ENCODE measurements at places on chromosomes 5 and 9.

- DNase-seq, result no peak
Measured at GRCh38 chr5:37966871-37967270, 127.0 kb upstream of the GDNF start.

- DNase-seq, result no peak
Measured at GRCh38 chr5:67998709-67999261, 216.8 kb upstream of the PIK3R1 start.

DNA sequence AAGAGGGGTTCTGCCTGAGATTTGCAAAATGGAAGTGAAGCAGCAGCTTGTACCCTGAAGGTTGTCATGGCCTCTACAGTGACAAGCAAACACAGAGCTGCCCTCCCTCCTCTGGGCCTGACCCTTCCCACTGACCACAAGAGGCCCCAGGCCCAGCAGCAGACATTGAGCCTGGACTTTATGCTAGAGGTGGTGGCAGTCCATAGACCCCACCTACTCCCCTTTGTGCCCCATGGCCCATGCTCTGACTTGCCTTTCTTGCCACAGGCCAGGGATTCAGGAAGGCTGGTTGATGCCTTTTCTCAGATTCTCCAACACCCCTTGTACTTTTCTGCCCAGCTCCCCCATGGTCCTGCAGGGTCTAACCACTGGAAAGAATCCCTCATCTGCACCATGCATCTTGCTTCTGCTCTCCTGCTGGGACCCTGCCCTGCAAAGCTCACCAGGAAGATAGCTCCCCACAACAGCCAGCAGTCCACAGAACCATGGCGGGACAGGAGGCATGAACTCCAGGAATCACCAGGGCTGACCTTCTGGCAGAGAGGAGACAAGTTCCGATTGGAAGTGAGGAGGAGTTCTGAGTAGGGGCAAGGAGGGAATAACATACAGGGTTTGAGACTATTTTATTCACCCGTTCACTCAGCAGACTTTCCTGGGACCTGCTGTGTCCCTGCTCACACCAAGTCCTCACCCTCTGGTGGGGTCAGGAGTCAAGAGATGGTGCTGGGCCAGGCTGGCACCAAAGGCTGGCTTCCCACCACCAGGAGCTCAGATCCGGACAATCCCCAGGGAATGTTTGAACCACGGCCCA is 263.8 kb downstream of the SYK start:
- DNase-seq, result no peak

GRCh38 chr5:165920655-165921054 is 2370.8 kb upstream of the WWC1 start:
- no peak for DNase-seq

GRCh38 chr9:124248960-124249359 is 8.8 kb upstream of the NEK6 start:
- DNase-seq, result no peak

DNA sequence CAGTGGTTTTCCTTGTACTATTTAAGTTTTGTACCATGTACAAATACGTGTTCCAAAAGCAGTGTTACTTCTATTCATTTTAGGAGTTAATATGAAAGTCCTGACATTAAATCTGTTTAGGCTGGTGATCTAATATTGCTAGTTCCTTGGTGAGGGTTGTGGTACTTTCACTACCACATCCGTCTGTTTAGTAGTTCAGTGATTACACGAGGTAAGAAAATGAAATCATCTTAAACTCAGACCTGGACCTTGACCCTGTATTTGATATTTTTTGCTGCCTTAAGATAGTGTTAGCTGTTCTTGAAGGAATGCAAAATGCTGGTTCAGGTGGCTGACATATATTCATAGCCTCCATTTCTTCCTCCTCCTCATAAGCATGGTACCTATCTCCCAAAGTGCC is 50.3 kb downstream of the MTAP start:
- peak; percentile 32 for DNase-seq

GRCh38 chr5:144230806-144231205 is 60.1 kb downstream of the KCTD16 start:
- DNase-seq, result no peak

- no peak for DNase-seq
Measured at GRCh38 chr5:42531611-42532010, 108.4 kb downstream of the GHR start.

- no peak for DNase-seq
Measured at GRCh38 chr9:138071731-138072130, 194.1 kb downstream of the CACNA1B start.

GRCh38 chr9:94979904-94980507 is 253.5 kb downstream of the AOPEP start:
- DNase-seq, result no peak

GRCh38 chr5:133763744-133764143 is 151.4 kb upstream of the FSTL4 start:
- DNase-seq, result no peak

DNA sequence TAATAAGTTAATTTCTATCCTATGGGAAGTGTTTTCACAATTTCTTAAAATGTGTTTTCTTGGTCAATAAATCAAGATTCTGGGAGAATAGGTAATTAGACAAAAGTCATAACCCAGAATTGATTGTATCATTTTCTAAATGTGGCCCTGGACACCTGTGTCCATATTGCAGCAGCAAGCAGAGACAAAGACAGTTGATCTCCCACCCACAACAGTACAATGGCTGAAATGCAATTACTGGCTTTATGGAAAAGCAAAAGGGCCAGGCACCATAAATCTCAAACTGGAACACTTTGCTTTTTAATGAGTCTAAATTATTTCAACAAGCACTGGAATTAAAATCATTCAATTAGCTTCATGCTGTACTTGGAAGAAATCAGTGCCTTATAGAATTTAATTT is 157.2 kb downstream of the ESM1 start:
- no peak for DNase-seq

DNA sequence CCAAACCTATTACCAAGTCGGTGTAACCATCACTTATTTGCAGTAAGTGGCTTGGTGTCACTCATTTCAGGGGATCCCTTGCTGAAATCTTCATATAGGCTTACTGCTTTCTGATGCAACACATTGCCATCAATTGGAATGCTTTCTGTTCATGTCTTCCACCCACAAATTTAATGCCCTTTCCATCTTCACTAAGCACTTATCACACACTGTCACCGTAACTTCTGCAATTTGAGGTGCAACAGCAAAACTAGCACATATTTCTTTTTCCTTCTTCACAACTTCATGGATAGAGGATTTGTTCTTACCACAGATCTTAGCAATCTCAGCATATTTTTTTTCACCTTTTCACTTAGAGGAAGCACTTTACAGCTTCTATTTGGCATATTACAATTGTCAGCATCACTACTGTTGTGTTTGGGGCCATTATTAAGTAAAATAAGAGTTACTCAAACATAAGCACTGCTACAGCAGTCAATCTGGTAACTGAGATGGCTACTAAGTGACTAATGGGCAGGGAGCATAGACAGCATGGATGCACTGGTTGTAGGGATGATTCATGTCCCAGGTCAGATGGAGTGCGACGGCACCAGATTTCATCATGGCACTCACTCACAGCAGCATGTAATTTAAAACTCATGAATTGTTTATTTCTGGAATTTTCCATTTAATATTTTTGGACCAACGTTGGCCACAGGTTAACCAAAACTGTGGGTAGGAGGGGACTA is 70.1 kb downstream of the PIP5K1B start:
- no peak for DNase-seq

- DNase-seq, result peak; percentile 10
Measured at GRCh38 chr9:19665146-19665863, 123.5 kb downstream of the SLC24A2 start.

GRCh38 chr5:1855075-1855474 is 27.6 kb downstream of the IRX4 start:
- no peak for DNase-seq

GRCh38 chr5:179771311-179771895 is 22.4 kb upstream of the LTC4S start:
- no peak for DNase-seq

GRCh38 chr5:9670371-9670770 is 40.2 kb upstream of the TAS2R1 start:
- DNase-seq, result no peak

- no peak for DNase-seq
Measured at GRCh38 chr5:68714810-68715209, 379.0 kb upstream of the SLC30A5 start.

- no peak for DNase-seq
Measured at GRCh38 chr5:173719731-173720082, 103.3 kb upstream of the BOD1 start.

- DNase-seq, result no peak
Measured at GRCh38 chr5:61267116-61267515, 64.9 kb upstream of the ZSWIM6 start.

- no peak for DNase-seq
Measured at GRCh38 chr9:134039386-134040175, 14.3 kb downstream of the BRD3OS start.

- no peak for DNase-seq
Measured at GRCh38 chr9:88748566-88749261, 213.7 kb downstream of the NXNL2 start.

DNA sequence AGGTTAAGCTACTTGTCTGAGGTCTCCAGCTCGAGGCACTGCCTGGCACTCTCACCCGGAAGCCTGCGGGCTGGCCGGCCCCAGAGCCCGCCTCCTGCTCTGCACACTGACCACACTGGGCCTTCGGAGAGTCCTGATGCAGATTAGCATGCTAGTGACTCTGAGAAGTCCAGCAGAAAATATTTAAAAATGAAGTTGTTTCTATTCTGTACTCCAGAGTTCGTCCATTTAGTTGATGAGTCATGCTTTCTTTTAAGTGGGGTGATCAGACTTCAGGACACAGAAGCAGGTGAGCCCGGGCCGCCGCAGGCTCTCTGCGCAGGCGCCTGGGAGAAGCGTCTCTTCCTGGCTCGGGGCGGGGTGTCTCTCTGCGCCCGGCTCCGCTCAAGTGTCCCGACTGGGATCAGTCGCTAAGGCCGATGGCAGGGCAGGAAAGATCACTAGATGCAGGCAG is 32.5 kb downstream of the FAM240B start:
- DNase-seq, result no peak

DNA sequence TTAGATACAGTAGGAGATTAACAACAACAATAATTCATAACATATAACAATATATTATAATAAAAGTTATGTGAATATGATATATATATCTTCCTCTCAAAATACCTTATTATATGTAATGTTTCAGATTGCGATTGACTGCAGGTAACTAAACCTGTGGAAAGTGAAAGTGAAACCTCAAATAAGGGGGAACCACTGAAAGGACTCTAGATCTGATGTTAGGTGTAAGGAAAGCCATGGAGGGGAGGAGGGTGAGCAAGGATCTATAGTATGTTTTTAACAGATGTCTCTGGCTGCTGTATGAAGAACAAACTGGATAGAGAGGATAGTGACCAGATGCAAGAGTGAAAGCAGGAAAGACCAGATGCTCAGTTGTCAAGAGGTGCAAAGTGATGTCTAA is 5.8 kb upstream of the FSTL4 start:
- DNase-seq, result no peak

DNA sequence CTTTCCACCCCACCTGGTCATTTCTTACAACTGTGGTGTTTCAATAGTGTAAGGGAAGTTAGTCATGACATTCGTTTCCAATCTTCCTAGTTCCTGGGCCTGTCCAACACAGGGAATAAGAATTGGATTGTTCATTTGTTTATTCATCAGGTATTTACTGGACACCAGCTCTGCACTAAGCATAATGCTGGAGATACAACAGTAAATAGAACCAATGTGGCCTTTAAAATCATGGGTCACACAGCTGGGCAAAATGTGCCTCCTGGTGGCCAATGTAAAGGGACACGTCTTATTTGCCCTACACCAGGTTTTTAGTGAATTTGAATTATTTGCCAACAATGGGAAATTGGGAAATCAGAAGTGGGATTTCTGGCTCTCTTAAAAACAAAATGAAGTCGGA is 10.4 kb downstream of the ABLIM3 start:
- no peak for DNase-seq

DNA sequence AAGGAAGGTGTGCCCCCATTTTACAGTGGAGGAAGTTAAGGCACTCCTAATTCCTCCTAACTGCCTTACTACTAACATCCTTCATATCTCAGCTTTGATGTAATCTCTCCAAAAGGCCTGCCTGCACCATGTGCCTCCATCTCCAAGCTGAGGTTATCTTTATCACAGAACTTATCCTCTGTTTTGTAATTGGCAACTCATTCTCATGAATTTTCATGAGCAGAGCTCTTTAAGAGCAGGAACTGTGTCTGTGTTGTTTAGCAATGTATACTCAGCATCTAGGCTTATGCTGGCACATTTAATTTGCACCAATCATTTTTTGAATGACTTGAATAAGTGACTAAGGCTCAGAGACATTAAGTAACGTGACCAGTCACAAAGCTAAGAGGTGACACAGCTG is 147.9 kb upstream of the VLDLR start:
- DNase-seq, result no peak

DNA sequence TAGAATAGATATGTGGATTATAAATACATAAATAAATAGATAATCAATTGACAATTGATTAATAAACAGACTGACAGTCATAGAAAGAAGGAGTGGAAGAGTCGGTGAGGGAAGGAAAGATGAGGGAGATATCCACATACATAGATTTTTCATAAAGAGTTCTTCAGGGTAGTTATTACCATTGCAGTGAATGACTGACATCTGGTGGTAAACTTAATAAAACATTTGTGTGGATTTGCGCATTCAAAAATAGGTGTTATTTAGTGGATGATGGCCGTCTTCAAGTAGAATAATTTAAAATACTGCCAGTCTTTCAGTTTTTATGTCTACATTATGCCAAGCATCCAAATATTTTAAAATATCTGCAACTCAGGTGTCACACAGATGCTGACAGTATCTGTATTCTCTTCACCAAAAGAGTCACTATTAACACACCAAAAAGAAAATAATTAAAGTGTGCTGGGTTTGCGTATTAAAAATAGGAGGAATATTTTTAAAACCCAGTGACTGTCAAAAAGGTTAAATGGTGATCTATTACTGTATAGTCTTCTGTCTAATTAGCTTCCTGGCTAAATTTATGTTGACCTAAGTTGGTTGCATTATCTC is 78.8 kb downstream of the GIN1 start:
- no peak for DNase-seq

DNA sequence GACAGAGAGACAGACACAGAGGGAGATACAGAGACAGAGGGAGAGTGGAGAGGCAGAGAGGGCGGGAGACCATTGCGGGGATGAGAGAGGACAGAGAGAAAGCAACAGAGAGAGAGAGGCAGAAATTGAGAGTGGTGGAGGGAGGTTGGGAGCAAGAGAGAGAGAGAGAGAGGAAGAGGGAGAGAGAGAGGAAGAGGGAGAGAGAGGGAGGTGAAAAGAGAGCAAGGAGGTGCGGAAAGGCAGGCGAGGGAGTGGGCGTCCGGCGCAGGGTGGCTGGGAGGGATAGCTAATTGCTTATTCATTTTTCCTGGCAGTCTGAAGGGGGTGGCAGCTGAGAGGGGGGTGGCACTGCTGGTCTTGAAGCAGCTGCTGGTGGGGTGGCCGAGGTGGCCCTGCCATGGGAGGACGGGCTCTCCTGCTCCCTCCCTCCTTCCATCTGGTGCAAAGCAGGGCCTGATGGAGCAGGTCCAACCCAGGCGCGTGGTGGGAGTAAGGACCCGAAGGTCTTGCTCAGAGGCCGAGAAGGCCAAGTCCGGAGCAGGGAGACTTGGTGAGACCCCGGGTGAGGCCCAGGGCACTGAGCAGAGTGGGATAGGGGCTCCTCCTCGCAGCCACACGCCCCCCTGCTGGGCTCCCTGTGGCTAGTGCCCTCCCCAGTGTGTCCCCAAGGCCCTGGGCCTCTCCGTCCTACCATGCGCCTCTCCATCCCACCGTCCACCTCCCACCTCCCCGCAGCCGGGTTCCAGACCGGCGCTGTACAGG is 25.3 kb upstream of the RNU6ATAC start:
- no peak for DNase-seq

- DNase-seq, result no peak
Measured at GRCh38 chr5:159906943-159907342, 9.3 kb upstream of the ADRA1B start.
